ENCODE measurements at places on chromosomes 1 and 21.

GRCh38 chr1:50305808-50306207, 117.4 kb downstream of the DMRTA2 start:
- no peak for DNase-seq

GRCh38 chr21:38798481-38798882, 7.2 kb upstream of the ETS2 start:
- no peak for DNase-seq

DNA sequence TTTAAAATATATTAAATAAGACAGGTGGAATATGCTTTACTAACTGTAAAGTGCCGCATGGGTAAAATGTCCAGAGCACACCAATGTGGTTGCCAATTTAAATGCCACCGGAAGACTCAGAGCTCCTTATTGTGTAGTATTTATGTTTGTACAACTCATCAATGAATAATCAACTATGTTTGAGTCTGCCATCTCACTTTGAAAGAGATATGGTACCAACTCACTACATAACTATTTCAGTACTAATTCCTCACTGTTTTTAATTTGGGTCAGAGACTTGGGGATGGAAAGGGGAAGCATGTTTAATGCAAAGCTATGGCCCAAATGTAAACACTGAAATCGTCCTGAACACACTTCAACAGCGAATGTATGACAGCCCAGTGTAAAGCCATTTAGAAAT, 144.8 kb downstream of the NR5A2 start:
- DNase-seq: no peak

DNA sequence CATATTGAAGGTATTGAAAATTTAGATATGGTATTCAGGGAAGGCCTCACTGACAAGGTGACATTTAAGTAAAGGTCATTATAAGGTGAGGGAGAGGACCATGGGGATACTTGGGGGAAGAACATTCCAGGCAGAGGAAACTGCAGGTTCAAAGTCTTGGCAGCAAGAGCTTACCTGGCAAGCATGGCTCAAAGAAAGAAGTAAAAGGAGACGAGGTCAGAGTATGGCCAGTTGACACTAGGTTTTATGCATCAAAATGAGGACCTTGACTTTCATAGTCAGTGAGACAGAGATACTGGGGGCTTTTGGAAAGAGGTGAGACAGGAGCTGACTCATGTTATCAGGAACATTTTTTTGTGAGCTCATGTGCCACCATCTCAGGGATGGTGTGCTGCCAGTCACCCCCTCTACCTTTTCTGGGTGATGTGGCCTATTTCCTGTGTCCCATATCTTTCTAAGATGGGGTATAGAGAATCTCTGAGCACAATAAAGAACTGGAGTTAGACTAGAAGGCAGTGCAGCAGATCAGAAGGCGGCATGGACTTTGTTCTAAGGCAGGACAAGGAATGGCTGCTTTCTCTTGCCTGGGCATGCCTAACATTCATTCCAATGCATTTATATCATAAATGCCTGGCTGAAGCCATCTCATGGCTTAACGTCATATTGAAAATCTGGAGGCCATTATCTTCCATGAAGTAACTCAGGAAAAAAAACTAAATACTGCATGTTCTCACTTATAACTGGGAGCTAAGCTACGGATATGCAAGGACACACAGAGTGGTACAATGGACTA, 406.7 kb downstream of the NTNG1 start:
- DNase-seq: no peak

DNA sequence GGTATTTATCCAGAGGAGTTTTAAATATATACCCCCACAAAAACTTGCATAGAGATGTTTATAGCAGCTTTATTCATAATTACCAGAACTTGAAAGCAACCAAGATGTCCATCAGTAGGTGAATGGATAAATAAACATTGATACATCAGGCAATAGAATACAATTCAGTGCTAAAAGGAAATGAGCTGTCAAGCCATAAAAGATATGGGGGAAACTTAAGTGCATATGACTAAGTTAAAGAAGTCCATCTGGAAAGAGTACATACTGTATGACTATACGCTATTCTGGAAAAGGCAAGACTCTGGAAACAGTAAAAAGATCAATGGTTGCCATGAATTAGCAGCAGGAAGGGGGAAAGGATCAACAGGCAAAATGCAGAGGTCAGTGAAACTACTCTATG, 366.7 kb downstream of the HHIPL2 start:
- DNase-seq: no peak

GRCh38 chr1:85058786-85059185, 10.5 kb upstream of the MCOLN3 start:
- DNase-seq: no peak

DNA sequence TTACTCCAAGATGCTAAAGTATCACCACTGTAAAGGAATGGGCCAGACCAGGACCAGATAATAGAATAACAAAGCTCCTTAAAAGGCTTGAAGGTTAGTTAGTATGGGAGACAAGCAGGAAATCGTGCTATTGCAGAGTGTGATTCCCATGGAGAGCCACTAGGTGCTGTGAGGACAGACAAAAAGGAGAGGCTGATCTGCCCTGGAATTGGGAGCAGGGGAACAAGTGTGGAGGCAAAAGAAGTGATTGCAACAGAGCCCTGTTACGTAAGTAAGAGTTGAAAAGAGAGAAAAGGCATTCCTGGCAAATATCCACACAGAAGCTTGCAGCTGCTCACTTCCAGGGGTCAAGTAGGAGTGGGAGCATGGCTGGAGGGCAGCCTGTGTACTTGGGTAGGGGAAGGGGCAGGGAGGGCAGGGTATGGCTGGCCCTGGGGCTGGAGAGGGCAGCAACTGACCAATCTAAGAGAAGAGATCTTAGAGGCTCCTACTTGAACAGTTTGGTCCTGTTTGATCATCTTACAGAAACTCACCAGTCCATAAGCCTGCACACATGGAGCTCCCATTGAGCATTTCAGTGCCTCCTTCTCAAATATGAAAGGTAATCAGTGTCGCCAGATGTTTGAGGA, 207.7 kb upstream of the GJB5 start:
- DNase-seq: no peak

DNA sequence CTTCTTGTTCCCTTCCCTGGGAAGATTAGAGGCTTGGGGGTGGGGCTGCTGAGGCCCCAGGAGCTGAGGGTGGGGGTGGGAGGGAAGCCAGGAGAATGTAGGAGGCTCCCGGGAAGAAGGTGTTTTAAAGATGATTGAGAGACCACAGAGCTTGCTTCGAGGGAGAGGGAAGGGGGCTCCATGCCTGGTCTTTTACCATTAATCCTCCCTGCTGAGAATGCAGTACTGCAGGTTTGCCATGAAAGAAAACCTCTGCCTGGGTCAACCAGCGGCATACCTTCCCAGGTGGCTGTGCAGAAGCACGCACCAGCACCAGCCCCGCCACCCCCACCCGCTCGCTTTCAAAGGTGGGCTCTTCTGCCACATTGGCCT, 15.4 kb downstream of the ABCA4 start:
- no peak for DNase-seq

- DNase-seq: no peak
These were observed 35.8 kb downstream of the OLFML3 start for GRCh38 chr1:114015075-114015474.

DNA sequence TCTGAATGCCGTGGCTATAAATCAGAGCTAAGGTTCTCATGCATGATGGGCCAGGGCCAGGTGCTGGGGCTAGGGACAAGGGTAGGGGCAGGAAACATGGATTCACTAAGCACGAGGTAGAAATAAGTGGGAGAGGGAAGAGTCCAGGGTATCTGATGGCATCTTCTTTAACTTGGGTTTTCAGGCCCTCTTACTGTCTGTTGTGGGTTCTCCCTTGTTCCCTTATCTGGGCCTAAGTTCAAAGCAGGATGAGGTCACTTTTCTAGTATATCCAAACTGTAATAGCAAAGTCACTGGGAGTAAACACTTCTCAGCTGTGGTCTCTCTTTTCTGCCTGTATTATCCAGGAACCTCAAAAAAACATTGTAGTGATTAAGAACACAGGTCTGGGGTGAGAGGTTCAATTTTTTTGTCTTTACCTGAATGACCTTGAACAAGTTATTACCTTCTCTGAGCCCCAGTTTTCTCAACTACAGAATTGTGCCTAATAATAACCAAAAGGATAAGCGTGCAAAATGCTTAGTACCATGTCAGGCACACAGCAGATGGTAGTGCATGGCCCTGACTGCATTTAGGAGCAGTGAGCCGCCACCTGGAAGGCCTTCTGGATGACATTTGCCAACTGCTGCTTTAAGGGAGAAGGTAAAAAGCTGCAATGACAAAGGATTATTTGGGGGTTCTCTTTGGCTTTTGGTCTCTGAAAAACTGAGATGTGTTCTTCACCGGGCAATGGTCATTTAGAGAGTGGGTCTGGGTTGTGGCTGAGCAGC, 53.6 kb upstream of the A3GALT2 start:
- no peak for DNase-seq

DNA sequence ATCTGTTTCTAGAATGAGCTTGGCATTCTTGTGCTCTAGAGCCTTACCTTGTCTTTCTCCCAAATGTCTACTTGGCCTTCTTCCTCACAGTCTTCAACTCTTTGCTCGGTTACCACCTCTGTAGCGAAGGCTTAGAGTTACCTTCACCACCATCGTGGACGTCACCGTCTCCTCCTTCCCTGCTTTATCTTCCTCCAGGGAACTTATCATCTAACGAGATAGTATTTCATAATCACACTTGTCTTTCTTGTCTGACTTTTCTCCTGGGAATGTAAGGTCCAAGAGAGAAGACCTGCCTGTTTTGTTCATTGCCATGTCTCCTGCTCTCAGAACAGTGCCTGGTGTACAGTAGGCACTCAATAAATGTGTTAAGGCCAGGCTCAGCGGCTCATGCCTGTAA, 115.6 kb downstream of the GREM2 start:
- no peak for DNase-seq

GRCh38 chr1:25771221-25772114, 28.5 kb upstream of the SELENON start:
- no peak for DNase-seq

DNA sequence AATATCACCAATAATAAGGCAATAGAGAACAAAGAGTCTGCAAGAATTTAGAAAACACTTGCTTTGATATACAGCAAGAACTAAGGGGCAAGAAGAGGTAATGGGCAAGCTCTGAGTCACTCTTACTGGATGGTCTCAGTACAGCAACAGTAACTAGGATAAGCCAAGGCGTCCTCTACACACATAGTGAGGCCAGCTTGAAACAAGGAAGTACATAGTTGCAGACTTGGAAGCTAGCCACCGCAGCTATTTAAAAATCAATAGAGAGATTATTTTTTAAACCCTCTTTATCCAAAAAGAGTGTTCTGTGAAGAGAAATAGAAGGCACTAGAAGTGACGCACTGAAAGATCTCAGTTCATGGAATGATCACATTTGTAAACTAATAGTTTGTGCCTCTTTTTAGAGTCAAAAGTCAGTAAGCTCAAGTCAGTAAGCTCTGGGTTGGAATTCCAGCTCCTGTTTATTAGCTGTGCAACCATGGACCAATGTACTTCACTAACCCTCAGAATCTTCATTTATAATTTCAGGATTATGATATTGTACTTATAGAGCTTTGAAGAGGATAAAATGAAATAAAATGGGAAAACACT, 118.6 kb downstream of the AKT3 start:
- no peak for DNase-seq

- DNase-seq: no peak
These were observed 401 bp downstream of the WNT9A start for GRCh38 chr1:227947386-227947675.

GRCh38 chr1:26839339-26839722, 12.8 kb downstream of the ZDHHC18 start:
- DNase-seq: no peak
